ENCODE measurements at places on chromosomes 2 and 18. TPM values are rescaled to one million over a fixed set of nuclear protein-coding genes. Genes with fewer than 3 reads are reported as not detected.

The TRIB2 gene
- 0.37 TPM for total RNA-seq

The LOXHD1 gene
- not detected for total RNA-seq

The KDM3A gene
- total RNA-seq: 29.4 TPM

The PLEK gene
- total RNA-seq: not detected

The PRSS56 gene
- 0.14 TPM for total RNA-seq

The RAMP1 gene
- total RNA-seq: 0.32 TPM

The PCARE gene
- total RNA-seq: not detected

The PSMA8 gene
- total RNA-seq: not detected

The UGT1A7 gene
- total RNA-seq: 6.3 TPM

The SCN3A gene
- not detected for total RNA-seq

The UGT1A6 gene
- 1.9 TPM for total RNA-seq

The SAG gene
- not detected for total RNA-seq

The RAPH1 gene
- total RNA-seq: 6.4 TPM

The NEB gene
- 0.12 TPM for total RNA-seq
